Activated gamma-delta T cell treated with anti-CD3 and anti-CD28 coated beads, Interleukin-2, amount 50 U/mL, for 16 hours (primary cell): ENCODE measurements at places on chromosomes 3 and 15.

- DNase-seq = no peak
These were observed 24.8 kb upstream of the SHISA5 start for GRCh38 chr3:48528754-48529153.

DNA sequence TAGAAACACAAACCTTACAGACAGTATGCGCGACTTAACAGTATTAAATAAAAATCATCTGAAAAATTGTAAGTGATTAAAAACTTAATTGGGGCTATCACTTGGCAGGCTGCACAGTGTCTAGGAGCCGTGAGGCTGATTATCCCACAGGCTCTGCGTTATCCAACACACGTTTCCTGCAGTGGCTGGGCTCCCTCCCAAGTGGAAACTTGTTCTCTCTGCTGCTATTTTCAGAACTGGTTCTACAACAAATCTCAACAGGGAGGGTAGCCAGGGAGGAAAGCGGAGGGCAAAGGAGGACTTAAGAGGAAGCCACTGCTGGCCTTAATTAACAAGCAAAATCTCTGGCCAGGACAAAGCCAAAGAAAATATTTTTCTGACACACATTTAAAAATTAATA, 555.2 kb downstream of the MAGI1 start:
- DNase-seq = no peak

GRCh38 chr15:36230776-36231175, 348.6 kb upstream of the CDIN1 start:
- no peak for DNase-seq

- DNase-seq = no peak
These were observed 781.4 kb upstream of the ROBO1 start for GRCh38 chr3:80549173-80549572.

GRCh38 chr15:26631894-26632293, 141.0 kb downstream of the GABRB3 start:
- no peak for DNase-seq

DNA sequence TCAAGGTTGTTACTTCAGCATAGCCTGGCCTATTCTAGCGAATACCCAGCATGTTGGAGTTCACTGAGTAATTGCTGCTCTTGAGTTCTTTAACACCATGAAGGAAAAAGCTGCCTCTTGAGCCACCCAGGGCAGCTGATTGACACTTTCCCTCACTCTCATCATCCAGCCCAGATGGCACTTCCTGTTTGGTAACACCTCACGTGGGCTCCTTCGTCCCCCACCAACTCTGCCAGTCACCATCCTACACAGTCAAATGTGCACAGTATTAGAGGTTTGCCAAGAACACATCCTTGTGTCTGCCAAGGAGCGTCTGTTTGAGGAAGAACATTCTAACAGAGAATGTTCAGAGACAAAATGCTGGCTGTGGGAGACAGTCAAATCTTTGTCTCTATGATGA, 266.3 kb downstream of the RPLP1 start:
- no peak for DNase-seq

GRCh38 chr3:43035801-43036365, 56.8 kb downstream of the GASK1A start:
- DNase-seq = no peak

GRCh38 chr15:75350601-75351361, 3.9 kb downstream of the NEIL1 start:
- no peak for DNase-seq

DNA sequence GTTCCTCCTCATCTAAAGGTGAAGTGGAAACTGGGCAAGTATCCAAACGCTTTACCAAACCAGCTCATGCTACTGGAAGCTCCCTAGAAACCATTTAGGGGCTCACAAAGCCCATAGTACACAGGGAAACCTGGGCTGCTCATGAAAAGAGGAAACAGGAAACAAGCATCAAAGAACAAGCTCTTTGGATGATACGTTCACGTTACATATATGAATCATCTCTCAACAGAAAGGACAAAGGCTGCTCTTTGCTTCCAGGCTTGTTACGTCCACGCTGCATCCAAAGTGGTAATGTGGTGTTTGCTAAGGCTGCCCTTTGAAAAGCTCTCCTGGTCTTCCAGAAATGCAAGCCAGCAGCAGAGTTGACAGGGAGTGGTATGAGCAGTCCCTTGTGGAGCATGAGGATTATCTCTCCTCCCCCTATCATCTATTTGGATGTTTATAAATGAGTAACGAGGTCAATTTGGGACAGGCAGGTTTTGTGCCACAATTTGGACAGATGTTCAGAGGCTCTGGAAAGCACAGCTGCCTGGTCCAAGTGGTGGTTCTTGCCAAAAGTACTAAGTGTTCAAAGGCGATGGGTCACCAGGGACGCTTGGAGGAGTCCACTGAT, 98.0 kb upstream of the RORA start:
- DNase-seq = no peak

GRCh38 chr3:123660900-123661299, 76.0 kb upstream of the HACD2 start:
- no peak for DNase-seq

GRCh38 chr3:49700453-49701128, 11.2 kb downstream of the RNF123 start:
- no peak for DNase-seq

GRCh38 chr3:197434830-197435229, 120.9 kb downstream of the BDH1 start:
- DNase-seq = no peak

DNA sequence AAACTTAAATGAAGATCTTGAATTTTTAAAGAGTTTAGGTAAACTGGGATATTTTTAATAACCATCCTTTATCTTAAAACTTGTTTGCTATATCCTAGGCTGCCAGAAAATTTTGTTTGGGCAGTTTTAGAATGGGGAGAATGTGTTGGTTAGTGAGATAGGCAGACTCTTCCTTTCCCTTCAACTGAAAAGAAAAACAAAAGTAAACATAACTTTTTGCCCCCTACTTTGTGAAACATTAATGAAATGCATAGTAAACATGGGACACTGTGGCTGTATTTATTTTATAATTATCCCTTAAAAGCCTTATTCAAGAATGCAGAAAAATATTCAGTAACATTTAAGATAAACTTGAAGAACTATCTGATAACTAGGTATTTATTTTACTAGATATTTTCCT, 31.0 kb downstream of the SETD5 start:
- DNase-seq = no peak

GRCh38 chr15:101357333-101357732, 62.3 kb upstream of the SNRPA1 start:
- no peak for DNase-seq

- DNase-seq = no peak
These were observed 75.1 kb downstream of the NR1D2 start for GRCh38 chr3:24020036-24020691.

DNA sequence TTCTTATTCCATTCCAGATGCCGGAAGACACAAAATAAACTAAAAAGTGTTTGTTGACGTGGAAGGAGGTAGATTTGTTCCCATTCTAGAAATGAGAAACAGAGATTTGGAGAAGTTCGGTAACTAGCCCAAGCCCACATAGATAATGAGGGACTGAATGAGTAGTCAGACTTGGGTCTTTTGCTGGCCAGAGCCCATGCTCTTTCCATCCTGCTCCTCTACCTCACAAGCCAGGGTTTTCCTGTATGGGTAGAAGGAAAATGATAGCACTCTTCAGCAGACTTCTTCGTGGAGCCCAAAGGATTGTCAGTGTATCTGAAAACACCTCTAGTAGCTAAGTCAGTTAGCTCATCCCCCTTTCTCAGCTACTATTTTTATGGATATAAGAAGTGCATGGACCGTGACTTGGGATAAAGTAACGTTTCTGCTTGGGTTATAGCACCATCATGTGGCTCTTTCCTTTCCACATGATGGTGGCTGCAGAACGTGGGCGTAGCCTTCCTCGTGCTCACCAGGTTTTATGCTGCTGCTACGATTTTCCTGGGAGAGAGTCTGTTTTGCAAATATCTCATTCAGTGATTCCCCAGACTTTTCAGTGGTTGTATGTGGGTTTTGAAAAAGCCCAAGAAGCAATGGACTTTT, 84.6 kb downstream of the DGKG start:
- DNase-seq = no peak

DNA sequence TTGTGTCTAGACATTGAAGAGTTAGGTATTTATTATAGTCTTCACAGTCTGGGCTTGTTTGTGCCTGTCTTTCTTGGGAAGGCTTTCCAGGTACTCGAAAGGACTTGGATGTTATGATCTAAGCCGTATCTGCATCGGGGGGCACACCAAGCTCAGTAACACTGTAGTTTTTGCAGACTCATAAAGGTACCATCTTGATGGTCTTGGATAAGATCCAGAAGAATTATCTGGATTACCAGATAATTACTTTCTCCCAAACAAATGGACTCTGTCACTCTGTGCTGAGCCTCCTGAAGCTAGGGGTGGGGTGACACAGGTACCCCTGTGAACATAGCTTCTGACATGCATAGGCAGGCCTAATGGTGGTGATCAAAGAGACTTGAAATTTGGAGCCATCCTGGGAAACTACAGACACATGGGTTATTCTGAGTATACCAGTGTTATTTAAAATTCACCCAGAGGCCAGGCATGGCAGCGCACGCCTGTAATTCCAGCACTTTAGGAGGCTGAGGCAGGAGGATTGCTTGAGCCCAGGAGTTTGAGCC, 238.6 kb upstream of the TPM1 start:
- no peak for DNase-seq

GRCh38 chr15:64223882-64224281, 61.1 kb upstream of the PPIB start:
- DNase-seq = no peak

DNA sequence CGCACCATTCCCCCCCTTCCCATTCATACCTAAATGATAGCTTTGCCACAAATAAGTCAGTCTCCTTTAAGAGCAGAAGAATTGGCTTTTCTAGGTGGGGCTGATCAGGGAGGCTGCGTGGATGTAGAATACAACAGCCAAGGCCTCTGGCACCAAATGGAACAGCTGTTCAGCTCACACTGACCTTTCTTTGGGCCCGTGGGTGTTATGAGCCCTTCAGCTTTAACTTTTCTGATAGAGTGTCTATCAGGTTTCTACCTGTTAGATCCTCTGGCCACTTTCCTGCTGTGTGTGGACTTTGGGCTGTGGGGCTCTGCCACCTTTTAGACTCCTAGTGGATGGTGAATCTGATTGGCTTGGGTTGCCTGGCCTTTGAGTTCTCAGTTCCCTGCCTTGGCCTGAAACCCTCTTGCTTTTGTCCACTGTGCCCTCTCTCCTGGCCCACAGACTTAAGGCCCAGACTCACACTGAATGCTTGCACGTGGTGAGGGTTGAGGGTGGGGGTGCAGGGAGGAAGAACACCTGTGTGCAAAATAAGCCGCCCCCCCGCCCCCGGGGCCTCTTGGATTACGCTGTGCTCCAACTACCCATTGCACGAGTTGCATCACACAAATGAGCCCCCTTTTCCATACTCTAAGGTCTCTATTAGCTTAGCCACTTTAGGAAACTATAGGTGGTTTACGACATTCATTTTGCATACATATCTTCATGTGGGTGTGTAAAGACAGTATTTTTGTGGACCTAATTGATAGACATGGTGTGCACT, 1.3 kb upstream of the RFX7 start:
- DNase-seq = peak; percentile 0

- DNase-seq = no peak
These were observed 5.5 kb upstream of the MEIS2 start for GRCh38 chr15:37105889-37106288.
